NCI-H2107 (cell line): ENCODE measurements at places on chromosomes 16 and 17.

DNA sequence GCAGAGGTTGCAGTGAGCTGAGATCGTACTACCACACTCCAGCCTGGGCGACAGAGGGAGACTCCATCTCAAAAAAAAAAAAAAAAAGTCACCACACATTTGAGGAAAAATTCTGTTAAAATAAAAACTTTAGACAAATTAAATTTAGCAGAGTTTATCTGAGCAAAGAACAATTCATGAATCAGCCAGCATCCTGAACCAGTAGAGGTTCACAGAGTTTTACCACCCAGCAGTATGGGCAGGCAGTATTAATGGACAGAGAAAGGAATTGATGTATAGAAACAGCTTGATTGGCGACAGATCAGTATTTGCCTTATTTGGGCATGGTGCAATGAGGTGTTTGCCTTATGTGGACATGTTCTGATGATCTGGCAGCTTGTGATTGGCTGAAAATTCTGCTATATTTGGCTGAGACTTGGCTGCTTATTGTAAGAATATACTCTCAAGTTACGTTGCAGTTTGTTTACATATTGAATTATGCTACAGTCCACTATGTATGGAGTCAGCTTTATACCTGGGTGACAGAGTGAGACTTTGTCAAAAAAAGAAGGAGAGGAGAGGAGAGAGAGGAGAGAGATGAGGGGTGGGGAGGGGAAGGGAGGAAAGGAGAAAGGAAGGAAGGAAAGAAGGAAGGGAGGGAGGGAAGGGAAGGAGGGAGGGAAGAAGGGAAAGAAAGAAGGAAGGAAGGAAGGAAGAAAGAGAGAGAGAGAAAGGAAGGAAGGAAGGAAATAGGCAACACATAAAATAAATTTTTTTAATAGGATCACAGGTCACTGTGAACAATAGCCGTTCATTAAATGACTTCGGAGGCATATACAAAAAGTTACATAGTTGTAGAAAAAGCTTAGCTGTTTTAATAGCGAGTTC is 14.6 kb downstream of the ABCC3 start:
- DNase-seq = no peak

DNA sequence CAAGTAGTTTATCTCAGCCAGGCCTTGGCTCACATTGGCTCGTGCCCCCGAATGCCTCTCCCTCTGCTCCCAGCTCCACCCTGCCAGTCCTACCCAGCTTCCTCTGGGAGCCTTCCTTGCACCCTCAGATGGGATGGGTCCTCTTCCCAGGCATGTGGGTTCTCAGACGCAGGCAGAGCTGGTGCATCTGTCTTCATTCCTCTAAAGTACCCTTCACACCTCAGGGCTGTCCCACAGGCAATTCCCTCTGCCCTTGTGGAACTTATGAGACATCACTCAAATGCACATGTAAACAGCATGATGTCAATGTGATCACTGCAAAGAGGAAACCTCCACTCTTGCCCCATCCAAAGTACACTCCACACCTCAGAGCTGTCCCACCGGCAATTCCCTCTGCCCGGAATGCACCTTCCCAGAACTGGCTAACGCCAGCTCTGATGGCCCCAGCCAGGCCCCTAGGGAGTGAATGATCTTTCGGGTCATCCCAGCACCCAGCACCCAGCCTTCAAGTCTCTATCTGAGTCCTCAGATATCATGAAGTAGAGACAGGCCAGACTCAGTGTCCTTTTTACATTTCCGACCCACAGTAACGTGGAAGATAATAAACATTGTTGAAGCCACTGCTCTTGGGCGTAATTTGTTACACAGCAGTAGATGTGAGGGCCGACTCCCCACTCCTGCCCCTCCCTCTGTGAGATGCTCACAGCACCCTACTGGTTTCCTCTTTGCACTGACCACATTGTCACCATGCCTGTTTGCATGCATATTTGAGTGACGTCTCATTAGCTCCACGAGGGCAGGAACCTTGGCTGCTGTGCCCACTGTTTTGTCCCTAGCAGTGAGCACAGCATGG is 85.4 kb downstream of the N4BP1 start:
- no peak for DNase-seq

DNA sequence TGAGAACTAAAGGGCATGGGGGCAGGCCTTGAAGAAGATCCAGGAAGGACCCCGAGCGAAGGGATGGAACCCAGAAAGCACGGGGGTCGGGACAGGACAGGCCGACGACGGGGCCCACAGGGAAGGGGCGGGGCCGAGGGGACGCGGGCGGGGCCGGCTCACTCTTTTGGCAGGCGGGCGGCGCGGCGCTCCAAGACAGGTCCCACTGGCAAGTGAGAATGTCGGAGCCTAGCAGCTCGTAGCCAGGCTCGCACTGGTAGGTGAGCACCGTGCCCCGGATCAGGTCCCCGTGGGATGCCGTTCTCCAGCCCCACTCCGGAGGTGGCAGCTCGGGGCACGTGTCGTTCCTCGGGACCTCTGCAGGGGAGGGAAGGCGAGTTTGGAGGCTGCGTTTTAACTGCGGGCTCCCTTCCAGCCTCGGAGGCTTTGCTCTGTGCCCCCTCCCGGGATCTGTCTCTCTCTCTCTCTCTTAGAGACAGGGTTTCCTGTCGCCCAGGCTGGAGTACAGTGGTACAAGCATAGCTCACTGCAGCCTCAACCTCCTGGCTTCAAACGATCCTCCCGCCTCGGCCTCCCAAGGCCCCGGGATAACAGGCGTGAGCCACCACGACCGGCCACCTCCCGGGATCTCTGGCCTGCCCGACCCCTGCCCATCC is 13.7 kb upstream of the CDIPT start:
- DNase-seq = no peak

- no peak for DNase-seq
Observed at GRCh38 chr17:66812571-66812970, 22.3 kb upstream of the CACNG5 start.

DNA sequence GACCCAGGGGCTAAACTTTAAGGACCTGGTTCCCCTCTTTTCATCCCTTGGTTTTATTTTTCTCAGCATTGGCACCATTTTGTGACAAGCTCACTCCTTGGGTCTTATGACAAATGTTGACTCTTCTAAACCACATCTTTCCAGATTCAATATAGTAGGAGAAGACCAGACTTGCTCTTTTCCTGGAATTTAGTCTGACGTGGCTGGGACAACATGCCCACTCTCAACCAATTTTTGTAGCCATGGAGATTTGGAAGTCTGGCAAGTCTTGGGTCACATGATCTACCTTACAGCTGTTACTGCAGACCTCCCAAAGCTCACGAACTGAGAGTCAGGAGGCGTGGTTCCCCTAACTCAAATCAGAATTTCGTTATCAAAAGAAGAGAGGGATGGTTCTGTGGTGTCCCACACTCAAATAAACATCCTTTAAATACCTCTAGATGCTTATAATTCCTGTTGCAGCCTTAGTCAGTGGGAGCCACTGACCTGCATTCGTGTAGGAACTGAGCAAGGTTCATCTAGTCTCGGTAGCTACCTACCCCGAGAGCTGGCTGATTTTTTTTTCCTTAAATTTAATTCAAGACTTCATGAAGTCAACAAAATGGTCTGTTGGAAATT is 683.5 kb downstream of the MAF start:
- no peak for DNase-seq

DNA sequence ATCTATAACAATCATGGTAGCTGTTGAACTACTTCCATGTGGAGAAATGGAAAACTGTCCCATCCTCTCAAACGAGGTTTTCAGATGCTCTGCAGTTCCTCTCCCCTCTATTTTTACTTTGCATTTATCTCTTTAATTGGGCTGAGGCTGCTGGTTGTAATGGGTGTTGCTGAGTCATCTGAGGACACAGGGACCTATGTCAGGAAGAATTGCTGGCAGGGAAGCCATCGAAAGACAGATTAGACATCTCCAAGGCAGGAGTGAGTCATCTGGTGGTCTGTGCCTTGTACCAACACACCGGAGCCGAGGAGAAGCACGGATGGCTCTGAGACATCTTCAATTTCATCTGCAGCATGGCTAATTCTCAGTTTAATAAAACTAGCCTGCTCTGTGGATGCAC is 394.5 kb downstream of the GRIN2A start:
- no peak for DNase-seq

DNA sequence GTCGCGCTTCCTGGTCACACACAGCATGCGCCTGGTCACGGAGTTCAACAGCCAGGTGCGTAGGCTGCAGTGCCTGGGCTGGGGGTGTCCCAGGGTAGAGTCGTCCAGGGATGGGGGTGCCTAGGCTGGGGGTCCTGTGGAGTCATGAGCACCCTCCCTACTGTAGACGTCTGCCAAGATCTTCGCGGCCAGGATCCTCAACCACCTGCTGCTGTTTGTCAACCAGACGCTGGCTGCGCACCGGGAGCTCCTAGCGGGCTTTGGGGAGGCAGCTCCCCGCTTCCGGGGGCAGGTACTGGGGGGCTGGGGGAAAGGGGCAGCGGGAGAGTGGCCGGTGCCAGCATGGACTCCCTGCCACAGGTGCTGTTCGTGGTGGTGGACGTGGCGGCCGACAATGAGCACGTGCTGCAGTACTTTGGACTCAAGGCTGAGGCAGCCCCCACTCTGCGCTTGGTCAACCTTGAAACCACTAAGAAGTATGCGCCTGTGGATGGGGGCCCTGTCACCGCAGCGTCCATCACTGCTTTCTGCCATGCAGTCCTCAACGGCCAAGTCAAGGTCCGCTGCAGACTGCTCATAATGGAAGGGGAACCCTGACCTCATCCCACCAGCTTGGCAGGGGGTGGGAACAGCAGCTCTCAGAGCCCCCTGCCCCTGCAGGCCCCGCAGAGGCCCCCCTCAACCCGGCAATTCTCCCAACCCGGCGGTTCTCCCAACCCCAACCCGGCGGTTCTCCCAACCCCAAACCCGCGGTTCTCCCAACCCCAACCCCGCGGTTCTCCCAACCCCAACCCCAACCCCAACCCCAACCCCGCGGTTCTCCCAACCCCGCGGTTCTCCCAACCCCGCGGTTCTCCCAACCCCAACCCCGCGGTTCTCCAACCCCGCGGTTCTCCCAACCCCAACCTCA is 2.4 kb downstream of the PDIA2 start:
- no peak for DNase-seq

DNA sequence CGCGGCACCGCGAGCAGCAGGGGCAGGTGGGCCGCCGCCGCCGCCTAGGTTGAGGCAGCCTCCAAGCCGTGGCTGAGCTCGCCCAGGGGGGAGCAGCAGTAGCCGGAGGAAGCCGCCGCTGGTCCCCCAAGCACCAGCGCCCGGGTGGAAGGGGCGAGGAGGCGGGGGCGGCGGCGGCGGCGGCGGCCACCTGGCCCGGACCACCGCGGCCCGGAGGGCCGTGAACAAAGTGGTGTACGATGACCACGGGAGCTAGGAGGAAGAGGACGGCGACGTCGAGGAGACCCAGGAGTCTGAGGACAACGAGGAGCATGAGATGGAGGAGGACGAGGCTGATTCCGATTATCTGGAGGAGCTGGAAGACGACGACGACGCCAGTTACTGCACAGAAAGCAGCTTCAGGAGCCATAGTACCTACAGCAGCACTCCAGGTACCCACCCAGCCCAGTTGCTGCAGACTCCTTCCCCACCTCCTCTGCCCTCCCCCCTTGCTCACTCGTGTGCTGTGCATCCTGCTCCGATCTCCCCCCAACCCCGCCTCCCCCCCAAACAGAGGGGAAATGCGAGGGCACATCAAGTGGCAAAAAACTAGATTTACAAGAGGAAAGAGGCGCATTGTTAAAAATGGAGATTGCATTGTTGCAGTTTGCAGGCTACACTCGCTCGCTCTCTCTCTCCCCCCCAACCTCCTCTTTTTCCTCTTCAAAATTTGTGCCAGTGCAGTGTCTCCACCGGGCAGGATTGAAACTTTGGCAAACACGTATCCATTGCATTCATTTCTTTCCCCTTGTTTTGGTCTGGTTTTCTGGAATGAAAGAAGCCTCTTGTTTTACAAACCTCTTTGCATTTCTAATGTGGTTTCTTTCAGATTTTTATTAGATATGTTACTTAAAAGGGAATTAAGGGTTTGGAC is 41.8 kb upstream of the AMZ2 start:
- no peak for DNase-seq

DNA sequence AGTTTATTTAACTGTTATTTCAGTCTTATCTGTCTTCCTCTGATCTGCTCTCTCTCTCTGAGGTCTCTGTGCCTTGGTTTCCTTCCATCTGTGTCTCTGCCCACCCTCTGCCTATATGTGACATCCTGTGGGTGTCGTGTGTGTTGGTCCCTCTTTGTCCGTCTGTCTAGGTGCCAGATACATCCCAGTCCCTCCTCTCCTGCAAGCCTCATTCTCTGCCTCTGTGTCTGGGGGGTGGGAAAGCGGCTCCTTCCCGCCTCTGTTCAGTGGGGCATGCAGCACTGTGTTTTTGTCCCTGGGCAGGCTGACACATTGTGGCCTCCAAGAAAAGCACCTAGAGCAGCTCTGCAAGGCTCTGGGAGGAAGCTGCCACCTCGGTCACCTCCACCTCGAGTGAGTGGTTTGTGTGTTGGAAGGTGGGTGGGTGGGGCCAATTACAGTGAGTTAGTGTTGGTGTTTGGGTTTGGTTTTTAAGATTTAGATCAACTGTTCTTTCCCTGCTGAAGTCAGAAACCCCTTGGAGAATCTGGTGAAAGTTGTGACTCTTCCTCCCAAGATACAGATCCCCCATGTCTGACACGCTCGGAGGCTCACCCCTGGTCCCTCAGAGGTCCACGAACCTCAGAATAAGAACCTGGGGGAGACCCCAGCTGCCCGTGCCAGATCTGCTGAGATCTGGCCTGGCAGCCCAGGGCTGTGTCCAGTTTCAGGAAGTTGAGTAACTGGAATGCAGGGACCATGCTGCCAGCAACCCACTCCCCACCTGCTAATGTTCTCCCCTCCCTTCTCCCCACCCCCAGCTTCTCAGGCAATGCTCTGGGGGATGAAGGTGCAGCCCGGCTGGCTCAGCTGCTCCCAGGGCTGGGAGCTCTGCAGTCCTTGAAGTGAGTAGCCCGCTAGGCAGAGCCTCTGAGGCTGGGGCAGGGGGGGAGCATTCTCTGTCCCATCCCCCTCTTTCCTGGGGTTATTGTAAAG is 50.9 kb upstream of the CPNE2 start:
- no peak for DNase-seq

DNA sequence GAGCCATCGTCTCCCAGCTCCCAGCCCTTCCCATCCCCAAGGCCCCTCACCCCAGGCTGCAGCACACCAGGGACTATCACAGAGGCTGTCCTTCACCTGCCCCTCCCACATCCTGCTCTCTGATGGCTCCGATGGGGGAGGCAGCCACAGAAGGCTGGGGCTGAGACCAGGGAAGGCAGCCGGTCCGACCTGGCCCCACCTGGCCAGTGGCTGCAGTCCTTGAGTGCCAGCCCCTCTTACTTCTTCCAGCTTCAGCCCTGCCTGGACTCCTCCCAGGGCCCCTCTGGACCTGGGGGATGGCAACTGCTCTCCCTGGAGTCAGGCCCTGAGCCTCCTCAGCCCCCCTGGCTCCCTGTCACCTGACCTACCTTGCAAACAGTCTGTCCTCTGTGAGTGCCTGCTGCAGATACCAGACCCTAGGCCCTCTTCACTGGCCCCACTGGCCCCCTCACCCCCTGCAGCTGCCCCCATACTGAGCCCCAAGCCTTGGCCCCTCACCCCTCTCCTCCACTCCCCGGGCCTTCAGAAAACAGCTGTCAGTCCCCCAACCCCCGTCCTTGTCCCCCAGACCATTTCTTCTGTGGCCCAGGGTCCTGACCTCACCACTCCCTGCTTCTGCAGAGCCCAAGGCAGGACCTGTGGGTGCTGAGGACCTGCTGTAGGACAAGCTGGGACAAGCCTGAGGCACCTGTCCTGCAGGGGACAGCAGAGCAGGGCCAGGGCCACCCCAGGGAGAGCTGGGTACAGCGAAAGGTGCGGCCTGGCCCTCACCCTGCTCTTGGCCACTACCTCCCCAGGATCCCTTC is 12.6 kb upstream of the SRRM2 start:
- no peak for DNase-seq

GRCh38 chr16:27321013-27321915 is 7.5 kb downstream of the IL4R start:
- DNase-seq = no peak
